Fibroblast of villous mesenchyme (primary cell): ENCODE measurements at places on chromosomes 16 and 17.

DNA sequence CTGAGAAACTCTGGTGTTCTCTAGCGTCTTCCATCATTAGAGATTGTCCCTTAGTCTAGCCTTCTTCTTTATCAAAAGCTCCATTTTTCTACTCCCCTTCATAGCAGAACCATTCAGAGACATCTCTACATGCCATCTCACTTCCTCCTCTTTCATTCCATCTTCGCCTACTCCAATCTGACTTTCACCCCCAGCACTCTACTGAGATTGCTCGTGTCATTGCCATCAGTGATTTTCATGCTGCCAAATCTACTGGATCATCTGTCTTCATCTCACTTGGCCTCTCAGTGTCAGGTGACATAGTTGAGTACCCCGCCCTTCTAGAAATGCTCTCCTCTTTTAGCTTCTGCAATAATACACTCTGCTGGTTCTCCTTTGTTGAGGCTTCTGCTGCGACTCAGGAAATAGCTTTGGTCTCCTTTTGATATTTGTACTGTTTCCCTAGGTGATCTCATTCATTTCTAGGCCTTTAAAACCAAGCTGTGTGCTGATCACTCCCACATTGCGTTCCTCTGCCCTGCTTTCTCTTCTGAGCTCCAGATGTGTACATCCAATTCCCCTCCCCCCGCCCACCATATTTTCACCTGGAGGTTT, 119.1 kb downstream of the FTO start:
- DNase-seq = no peak

GRCh38 chr17:1762901-1763898, 1.3 kb downstream of the SERPINF1 start:
- peak; percentile 90 for DNase-seq

DNA sequence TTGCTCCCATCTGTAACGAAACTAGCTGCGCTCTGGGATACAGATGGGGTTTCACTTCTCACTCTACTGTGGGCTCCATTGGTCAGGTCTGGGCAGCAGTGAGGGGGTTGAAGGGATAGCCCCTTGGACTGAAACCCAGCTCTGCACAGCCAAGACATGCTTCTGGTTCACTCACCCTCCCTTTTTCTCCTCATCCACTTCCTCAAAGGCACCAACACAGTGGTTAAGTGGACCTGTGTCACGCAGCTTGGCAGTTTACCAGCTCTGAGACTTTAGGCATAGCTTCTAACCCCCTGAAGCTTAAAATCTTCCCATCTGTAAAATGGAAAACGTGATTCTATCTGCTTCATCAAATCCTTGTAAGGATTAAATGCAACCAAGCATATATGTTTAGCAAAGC, 11.5 kb upstream of the KRT38 start:
- no peak for DNase-seq

DNA sequence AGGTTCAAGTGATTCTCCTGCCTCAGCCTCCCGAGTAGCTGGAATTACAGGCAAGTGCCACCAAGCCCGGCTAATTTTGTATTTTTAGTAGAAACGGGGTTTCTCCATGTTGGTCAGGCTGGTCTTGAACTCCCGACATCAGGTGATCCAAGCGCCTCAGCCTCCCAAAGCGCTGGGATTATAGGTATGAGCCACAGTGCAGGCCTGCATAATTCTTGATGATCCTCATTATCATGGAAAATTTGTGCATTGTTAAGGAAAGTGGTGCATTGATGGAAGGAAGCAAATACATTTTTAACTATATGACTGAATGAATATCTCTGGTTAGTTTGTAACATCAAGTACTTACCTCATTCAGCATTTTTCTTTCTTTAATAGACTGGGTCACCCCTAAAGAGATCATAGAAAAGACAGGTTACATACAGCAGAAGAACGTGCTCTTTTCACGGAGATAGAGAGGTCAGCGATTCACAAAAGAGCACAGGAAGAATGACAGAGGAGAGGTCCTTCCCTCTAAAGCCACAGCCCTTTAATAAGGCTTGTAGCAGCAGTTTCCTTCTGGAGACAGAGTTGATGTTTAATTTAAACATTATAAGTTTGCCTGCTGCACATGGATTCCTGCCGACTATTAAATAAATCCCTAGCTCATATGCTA, 38.1 kb downstream of the RND2 start:
- DNase-seq = no peak

DNA sequence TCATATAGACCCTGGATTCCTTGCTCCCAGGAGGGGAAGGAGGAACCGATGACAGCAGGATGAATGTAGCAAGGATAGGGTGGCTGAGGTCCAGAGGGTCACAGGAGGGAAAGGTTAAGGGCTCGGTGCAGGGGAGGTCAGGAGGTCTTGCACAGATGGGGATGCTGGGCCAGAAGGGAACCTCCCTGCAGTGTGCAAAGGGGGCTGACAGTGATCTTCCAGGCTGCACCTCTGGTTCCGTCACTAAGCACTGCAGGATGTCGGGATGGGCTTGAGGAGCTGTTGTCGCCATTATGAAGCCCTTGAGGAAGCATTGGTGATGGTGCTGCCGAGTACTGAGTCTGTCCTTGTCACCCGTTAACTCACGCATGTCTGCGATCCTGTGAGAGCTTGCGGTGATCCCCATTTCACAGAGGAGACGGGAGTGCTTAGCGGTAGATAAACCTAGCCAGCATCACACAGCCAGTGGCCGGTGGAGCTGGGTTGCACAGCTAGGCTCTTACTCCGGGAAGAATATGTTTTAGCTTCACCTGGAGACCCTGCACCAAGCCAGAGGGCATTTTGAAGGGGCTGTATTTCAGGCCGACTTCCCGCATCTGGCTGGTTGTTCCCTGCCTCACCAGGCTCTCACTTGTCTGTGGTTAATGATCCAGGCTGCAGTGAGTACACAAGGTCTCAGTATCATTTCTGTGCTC, 120.4 kb downstream of the SNX29 start:
- DNase-seq = no peak
